ENCODE measurements at places on chromosomes 1 and 21. TPM values are rescaled to one million over a fixed set of nuclear protein-coding genes. Genes with fewer than 3 reads are reported as not detected.

DNA sequence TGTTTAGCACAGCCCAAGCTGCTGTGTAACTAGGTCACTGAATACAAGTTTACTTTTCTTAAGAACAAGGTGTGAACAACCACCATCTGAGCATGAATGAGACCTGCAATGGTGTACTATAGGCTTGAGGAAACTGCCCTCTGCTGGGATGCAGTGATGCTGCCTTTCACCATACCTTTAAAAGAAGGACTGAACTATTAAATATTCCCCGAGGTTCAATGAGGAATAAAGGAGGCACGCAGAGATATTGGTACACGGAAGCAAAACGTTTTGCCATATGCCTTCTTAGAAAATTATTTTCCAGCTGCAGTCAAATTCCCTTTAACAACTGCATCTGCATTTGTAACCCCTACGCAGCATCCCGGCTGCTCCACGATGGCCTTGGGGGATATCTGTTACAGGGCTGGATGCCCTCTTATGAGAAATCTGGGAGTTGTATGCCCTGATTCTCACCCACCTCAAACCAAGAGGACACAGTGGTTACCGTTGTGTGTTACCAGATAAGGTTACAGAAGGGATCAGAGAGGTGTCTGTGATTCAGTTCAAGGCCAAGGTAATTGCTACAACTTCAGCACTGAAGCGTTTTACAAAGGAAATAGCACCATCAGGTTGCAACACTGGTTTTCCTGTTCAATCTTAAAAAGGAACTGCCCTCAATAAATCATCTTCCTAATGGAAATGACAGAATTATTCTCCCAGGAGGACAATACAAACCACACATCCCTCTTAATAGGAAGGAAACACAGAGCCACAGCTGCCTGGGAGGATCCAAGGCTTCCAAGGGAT, 470.5 kb downstream of the LTN1 start:
- H3K4me1 ChIP-seq: no peaks in the 10 kb centered on the region
- no peaks in the 10 kb centered on the region for H3K36me3 ChIP-seq
- no peak for DNase-seq
- H3K4me3 ChIP-seq: no peak overlapping the region

DNA sequence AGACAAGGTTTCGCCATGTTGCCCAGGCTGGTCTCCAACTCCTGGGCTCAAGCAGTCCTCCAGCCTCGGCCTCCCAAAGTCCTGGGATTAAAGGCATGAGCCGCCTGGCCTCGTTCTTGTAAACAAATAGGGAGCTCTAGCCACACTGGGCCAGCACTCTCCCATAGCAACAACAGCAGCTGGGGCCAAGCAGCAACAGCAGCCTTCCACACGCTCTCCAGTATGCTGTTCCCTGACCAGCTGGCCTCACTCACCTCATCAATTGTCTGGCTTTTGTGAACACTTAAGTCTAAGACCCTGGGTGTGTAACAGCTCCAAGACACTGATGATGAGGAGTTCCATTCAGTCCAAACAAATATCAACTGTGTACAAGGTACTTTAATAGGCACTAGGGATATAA, 16.9 kb upstream of the GLIS1 start:
- no peak for DNase-seq
- H3K4me1 ChIP-seq: no peaks in the 10 kb centered on the region
- H3K36me3 ChIP-seq: no peaks in the 10 kb centered on the region
- no peak overlapping the region for H3K4me3 ChIP-seq
- H3K27ac ChIP-seq: no peak overlapping the region

- H3K4me1 ChIP-seq: no peaks in the 10 kb centered on the region
- no peak overlapping the region for H3K4me3 ChIP-seq
- no peaks in the 10 kb centered on the region for H3K27me3 ChIP-seq
Measured at GRCh38 chr21:9750341-9751086, 770.9 kb upstream of the TPTE start.

GRCh38 chr1:226823643-226824042, 46.8 kb upstream of the PSEN2 start:
- no peak overlapping the region for H3K4me3 ChIP-seq
- H3K4me1 ChIP-seq: peaks cover 31% of the 10 kb centered on the region
- DNase-seq: no peak
- no peak overlapping the region for H3K27ac ChIP-seq

DNA sequence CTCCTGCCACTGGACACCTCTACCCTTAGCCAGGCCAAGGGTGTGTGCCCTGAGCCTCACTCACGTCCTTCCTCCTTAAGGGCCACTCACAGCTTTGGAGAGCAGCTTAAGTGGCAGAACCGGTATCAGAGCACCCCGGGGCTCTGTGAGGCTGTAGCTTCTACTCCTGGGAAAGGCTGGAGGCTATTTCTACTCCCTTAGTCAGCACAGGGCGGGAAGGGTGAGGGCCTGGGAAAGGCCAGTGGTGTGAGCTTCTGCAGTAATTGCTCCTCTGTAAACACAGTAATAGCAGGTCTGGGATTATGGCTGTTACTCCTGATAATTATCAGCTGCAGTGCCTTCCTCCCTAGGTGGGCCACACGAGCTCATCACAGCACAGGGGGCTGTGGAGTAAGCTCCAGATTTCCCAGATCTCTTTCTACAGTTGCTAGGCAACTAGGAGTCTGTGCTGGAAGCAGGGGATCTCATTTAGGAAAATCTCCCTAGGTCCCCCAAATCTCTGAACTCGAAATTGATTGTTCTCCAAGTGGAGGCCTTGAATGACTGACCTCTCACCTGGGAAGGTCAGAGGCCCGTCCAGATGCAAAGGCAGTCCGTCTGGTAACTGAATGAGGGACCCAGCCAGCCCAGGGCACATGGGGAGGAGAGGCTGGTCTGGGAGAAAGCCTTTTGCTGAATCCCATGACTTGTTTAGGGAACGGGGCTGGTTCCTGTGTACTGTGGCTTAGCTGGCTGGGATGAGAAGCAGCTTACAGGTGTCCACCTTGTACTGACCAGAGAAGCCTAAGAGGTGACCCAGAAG, 29.3 kb downstream of the IER5 start:
- no peak overlapping the region for H3K27ac ChIP-seq

DNA sequence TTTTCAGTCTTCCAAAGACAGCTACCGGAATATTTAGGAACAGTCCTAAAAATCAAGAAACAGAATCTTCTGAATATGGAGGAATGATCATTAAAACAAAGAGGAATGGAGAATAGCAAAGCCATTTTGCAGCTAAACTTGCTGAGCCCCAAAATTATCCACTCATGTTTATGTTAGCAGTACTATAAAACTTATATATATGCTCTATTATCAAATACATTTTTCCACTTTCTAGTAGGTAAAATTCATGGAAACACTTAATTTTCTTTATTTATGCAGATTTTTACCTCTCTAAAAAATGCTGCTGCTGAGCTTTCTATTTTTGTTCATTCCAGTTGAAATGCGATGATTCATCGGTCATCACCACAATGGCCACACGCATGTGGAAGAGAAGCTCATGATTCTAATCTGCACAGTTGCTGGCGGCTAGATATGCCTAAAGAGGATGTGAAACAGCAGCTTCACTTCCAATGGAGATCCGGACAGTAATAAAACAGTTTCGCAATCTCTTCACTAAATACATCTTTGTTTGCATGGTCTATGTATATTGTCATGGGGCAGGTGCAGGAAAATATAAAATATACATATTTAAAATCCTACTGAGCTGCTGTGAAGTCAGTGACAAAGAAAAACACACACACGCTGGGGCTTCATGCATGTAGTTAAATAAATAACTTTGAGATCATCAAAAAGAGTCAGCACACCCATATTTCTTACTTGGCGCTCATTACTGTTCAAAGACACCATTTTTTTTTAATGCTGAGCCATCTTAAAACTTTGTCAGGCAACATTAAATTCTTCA, 292.2 kb downstream of the SMYD3 start:
- H3K4me1 ChIP-seq: peaks cover 12% of the 10 kb centered on the region
- H3K27me3 ChIP-seq: no peaks in the 10 kb centered on the region
- peak; percentile 71 for DNase-seq
- peaks cover 1% of the 10 kb centered on the region for H3K36me3 ChIP-seq

GRCh38 chr1:115632251-115633026, 9.3 kb upstream of the VANGL1 start:
- H3K27ac ChIP-seq: no peak overlapping the region
- H3K27me3 ChIP-seq: no peaks in the 10 kb centered on the region
- H3K36me3 ChIP-seq: no peaks in the 10 kb centered on the region
- no peak overlapping the region for H3K4me3 ChIP-seq
- DNase-seq: no peak
- H3K4me1 ChIP-seq: no peaks in the 10 kb centered on the region

DNA sequence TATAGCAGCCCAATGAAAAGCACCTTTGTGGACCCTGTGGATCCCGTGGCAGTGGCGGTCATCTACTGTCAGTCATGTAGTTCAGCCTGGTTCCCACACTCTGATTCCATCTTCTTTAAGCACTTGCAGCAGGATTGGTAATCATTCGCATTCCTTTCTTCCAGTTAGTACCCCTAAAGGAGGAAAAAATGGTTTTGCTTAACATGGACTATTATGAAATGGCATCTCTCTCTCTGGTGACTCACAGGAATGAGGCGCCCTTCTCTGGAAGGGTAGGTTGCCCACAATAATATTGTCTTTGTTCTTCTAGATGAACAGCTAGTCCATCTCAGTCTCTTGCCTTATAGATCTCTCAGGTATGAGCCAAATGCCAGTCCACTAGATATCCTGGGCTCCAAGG, 127.9 kb upstream of the MROH9 start:
- no peak overlapping the region for H3K4me3 ChIP-seq
- H3K36me3 ChIP-seq: no peaks in the 10 kb centered on the region
- no peak overlapping the region for H3K27ac ChIP-seq
- DNase-seq: no peak
- H3K27me3 ChIP-seq: no peaks in the 10 kb centered on the region

GRCh38 chr1:112083487-112083886, 94.0 kb upstream of the KCND3 start:
- no peaks in the 10 kb centered on the region for H3K36me3 ChIP-seq
- DNase-seq: no peak
- no peak overlapping the region for H3K27ac ChIP-seq
- H3K4me3 ChIP-seq: no peak overlapping the region
- H3K4me1 ChIP-seq: no peaks in the 10 kb centered on the region

DNA sequence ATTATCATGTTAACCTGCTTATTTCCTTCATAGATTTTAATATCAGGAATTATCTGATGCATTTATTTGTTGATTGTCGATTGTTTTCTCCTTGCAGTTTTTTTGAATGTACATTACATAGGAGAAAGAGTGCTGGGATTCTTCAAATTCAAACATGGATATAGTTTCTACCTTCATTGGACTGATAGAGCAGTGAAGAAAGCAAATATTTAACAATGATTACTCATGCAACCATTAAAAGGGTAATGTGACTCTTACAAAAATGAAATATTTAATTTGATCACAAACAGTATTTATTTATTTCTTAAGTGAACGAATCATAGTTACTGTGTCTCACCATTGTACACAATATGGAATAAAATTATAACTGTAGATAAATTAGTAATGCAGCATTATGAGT, 350.9 kb downstream of the BRINP3 start:
- H3K36me3 ChIP-seq: no peaks in the 10 kb centered on the region
- H3K27me3 ChIP-seq: no peaks in the 10 kb centered on the region
- DNase-seq: no peak

DNA sequence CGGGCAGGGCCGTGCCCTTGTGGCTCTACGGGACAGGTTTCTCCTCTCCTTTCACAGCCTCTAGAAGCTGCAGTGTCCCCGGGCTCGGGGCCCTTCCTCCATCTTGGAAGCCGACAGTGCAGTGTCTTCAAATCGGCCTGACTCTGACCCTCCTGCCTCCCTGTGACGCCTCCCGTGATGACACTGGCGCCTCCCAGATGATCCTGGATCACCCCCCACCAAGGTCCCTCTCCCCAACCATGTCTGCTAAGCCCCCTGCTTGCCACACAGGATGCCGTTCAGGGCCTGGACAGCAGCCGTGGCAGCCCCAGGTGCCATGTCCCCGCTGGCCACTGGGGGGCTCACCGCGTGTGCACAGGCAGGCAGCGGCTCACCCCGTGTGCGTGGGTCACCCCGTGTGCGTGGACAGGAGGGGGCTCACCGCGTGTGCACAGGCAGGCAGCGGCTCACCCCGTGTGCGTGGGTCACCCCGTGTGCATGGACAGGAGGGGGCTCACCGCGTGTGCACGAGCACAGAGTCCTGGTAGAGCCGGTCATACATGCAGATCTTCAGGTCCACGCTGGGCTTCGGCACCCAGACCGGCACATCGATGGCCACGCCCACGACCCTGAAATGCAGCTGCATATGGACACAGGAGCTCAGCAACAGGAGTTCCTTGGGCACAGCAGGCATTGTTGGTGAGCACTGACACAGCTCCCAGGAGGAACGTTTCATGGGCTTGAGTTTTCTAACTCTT, 24.9 kb upstream of the TMEM52 start:
- no peaks in the 10 kb centered on the region for H3K4me1 ChIP-seq
- no peak overlapping the region for H3K27ac ChIP-seq
- DNase-seq: no peak

- no peak within 1 kb of the TSS for H3K4me3 ChIP-seq
- no peaks in the 10 kb centered on the region for H3K4me1 ChIP-seq
- DNase-seq: no peak
- H3K27me3 ChIP-seq: no peaks in the 10 kb centered on the region
Measured at GRCh38 chr21:37916310-37917051, at the start of gene KCNJ6. Gene KCNJ6, minus strand, starts transcription at chr21:37916457. Its CDS starts 75,775 bp downstream, at chr21:37840682.

DNA sequence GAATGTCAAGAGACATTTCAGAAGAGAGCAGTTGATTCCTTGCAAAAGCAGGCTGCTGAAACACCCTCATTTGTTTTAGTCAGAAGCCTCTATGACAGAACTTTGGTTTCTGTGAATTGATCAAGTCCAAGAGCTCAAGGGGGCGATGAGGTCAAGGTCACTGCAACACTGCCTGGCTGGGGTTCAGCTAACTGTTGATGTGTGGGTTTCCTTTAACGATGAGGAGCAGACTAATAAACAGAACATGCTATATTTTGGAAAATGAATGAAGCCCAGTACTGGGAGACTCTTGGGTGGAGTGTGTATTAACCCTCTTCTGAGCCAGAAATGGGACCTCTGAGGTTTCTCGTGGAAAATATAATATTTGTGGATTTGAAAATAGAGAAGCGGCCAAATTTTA, 109.3 kb downstream of the ZC3H11B start:
- no peaks in the 10 kb centered on the region for H3K36me3 ChIP-seq
- no peaks in the 10 kb centered on the region for H3K4me1 ChIP-seq

DNA sequence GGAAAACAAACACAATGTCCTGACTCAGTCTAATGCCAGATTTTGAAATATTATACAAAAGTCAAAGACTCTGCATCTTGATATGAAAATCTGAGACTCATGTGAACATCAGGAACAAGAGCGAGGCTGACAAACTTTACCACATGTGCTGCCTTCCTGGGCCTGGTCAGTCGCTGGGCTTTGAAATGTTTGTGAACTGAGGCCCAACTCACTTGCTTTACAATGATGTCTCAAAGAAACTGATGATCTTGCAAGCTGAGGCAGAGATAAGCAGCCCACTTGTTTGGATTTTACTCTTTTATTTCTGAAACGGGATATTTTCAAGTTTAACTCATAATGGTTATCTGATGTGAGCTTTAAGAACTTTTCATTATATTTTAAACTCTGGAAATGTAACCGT, 2.1 kb downstream of the BCAR3 start:
- H3K27ac ChIP-seq: no peak overlapping the region
- no peak overlapping the region for H3K4me3 ChIP-seq
- no peak for DNase-seq
- H3K27me3 ChIP-seq: no peaks in the 10 kb centered on the region
- H3K36me3 ChIP-seq: no peaks in the 10 kb centered on the region
- peaks cover 9% of the 10 kb centered on the region for H3K4me1 ChIP-seq

- H3K27me3 ChIP-seq: no peaks in the 10 kb centered on the region
- H3K27ac ChIP-seq: no peak overlapping the region
- H3K4me1 ChIP-seq: no peaks in the 10 kb centered on the region
Measured at GRCh38 chr1:80282536-80282935, 1276.0 kb upstream of the ADGRL4 start.

C1orf167 gene
- total RNA-seq: not detected

CFAP74 gene
- total RNA-seq: not detected

SUCO gene
- total RNA-seq: 10.8 TPM

GJA5 gene
- not detected for total RNA-seq

FCRL1 gene
- total RNA-seq: 0.85 TPM

PLPPR4 gene
- total RNA-seq: not detected

KRTAP22-2 gene
- not detected for total RNA-seq

CALML6 gene
- total RNA-seq: not detected
